Muscle of arm (tissue), 14 donors: ENCODE measurements at places on chromosomes 6 and 20.

DNA sequence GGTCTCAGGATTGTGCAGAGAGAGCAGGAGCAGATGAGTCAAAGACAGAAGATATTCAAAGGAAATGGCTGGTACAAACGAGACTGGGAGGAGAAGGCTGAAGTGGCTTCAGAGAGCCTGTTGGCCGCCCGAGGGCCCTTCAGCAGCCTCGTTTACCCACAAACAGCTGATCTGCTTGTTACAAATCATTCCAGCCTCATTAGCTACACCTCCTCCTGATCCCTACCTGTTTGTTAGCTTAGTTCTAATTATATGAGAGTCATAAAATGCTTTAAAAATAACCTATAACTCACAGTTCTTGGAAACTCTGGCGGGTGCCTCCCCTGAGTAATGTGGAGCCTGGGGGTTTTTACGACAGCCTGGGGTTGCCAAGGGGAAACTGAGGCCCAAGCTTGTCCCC is 12.6 kb downstream of the GLP1R start:
- DNase-seq, result no peak

DNA sequence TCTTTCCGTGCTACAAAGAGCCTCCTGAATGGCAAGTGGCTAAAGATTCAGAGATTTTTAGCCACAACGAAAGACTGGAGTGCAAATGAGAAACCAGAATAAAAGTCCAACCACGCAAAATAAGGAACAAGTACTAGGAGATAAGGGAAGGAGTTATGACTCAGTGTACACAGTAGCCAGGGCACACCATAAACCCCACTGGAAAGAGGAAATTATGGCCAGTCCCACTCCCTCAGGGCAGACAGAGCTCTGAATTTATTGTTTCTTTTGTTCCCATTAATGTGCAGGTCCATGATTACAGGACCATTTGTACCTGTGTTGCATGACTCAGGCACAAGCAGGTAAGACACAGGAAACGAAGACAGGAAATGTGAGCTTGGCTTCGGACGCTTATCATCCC is 150.3 kb upstream of the PREP start:
- no peak for DNase-seq

DNA sequence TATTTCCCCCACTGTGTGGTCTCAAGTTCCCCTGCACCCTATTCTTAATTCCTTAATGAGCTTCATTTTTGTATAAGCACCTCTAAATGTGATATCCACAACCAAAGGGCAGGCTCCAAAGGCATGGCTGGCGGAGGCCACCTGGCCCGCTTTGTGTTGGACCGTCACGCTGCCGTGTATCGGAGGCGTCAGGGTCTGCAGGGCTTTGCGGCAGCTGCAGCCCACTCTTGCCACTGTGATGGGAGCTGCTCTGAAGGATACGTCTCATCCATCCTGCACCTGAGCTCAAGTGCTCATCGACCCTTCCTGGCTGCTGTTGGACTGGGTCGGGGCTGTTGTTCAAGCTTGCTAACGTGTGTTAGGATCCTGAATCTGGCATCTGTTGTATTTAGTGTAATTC is 177.6 kb downstream of the ARID1B start:
- no peak for DNase-seq

DNA sequence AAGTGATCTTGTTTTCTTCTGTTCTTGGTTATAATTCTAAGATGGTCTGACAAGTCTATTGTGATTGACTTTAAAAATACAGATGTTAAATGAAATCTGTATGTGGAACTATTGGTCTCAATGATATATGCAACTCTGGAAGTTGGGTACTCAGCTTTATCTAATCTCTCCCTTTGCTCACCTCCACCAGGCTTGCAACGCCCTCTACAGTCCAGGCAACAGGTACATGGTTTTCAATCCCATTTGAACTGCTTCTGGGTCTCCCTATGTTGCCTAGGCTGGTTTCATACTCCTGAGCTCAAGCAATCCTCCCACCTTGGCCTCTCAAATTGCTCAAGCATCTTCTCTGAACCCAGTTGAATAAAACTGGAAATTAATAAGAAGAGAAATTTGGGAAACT is 25.6 kb upstream of the HLA-DQB1 start:
- DNase-seq, result no peak

- no peak for DNase-seq
These were observed 224.2 kb upstream of the SYNCRIP start for GRCh38 chr6:85866758-85867401.

DNA sequence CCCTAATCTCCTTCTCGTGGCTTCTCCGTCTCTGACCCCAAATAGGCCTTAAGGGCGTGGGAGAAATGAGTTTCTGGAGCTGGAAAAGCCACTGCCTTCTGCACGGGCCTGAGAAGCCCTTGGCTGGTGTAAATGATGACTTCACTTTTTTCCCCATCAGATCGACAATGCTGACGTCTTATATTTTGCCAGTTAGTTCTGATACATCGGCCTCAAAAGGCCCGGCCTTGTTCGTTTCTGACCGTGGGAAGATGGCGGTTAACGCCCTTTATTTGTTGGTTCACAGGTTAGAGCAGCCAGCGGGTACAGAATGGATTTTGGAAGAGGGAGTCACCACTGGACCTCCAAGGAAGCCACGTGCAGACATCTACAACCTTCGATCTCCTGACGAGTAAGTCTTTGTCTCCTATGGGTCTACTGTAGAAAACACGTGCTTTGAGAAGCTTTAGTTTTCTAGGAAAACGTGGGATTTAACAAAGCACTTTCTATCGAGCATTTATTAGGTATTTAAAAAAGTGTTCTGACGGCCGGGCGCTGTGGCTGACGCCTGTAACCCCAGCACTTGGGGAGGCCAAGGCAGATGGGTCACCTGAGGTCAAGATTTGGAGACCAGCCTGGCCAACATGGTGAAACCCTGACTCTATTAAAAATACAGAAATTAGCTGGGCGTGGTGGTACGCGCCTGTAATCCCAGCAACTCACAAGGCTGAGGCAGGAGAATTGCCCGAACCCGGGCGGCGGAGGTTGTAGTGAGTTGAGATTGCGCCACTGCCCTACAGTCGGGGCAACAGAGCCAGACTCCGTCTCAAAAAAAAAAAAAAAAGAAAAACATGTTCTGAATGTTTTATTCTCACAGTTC is 1.2 kb upstream of the ZNFX1 start:
- no peak for DNase-seq

DNA sequence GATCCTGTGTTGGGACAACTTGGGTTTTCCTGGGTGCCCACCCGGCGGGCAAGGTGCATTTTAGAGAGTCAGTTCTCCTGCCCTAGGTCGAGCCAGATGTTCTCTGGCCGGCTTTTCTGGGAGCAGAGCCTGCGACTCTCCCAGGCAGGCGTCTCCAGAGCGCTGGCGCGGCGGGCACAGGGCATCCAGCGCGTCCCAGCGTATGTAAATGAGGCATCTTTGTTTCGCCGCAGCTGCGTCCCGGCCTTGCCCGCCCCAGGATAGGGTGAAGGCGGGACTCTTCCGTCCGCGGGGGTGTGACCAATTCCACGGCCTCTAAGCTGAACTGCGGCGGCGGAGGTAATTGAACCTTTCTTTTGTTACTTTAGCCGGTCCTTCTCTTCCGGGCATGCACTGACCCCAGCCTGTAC is 9.1 kb downstream of the GRIK2 start:
- DNase-seq, result no peak

- no peak for DNase-seq
These were observed 10.2 kb upstream of the TGM3 start for GRCh38 chr20:2285613-2286012.

DNA sequence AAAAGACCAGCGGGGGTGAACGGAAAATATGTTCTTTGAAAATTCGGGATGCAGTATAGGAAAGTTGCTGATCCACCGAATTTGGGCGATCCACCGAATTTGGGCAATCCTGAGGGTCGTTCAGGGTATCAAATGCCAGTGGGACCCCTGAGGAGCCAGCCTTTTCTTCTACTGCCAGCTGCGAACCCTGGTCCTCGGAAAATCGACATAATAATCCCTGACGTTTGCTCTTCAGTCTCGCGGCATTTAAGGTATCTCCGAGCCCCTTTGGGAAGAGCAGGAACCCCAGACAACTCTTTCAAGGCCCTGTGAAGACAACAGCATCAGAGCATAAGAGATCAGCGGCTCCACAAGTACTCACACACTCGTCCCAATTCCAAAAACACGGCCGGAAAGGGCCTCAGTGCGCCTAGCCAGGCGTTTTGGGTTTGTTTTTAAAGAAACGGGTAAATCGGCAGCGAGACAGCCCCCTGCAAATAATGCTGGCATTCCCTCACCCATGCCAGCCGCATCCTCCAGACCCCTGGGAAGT is 1.0 kb downstream of the SIM1 start:
- DNase-seq, result no peak

DNA sequence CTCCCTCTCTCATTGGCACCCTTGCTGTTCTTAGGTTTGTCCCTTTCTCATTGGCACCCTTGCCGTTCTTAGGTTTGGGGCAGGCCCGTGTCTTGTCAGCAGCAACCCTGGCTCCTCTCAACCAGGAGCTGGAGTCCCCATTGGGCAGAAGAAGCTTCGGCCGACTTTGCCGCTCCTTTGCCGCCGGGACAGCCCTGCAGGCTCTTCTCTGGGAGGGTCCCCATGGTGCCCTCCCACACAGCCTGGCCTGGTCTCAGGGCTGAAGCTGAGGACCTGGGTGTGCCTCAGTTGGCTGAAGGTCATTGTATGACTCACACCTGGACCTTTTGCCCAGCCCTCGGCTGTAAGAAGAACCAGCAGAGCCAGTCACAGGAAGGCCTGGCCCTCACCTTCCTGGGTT is 59.6 kb downstream of the PPP1R14C start:
- no peak for DNase-seq

DNA sequence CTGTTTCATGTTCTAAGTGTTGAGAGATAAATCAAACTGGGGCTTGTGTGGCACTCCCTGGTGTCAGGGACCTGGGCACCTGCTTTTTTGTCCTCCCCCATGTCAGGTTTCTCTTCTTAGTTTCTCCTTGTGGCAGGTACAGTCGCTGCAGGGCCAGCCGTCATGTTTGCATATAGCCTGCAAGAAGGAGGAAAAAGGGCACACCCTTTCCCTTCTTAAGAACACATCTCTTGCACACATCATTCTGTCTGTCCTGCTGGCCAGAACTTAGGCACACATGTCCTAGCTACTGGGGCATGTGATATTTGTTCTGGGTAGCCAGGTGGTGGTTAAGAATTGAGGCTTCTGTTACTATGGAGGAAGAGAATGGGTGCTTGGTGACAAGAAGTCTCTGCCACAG is 27.9 kb downstream of the CDC5L start:
- DNase-seq, result no peak

GRCh38 chr6:167300902-167301777 is 10.0 kb downstream of the UNC93A start:
- no peak for DNase-seq

GRCh38 chr6:110875548-110876169 is 1.1 kb downstream of the AMD1 start:
- DNase-seq, result peak; percentile 33

DNA sequence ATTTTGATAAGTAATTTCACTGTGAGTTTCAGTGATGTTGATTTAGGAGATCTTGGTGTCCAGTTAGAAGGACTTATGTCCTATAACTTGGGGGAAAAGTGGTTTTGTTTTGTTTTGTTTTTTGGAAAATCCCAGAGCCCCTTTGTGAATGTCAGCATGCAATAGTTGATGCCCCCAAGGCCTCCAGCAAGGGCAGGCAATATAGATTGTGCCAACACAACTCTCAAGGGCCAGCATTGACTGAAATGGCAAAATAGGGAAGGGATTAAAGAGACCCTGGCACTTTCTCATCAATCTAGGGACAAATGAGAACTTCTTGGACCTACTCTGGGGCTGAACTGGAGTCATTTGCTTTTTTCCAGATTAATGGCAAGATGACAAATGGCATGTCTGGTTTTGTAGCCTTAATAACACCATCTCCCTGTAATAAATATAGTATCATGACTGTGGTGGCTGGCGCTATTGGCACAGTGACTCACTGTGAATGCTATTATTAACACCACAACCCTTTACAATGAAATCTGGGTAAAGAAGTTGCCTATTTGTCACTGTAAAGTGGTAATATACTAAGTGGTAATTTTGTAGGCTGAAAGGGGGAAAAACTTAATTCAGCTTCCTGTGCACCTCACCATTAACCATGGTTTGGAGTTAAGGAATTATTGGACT is 51.8 kb downstream of the ABRACL start:
- no peak for DNase-seq

DNA sequence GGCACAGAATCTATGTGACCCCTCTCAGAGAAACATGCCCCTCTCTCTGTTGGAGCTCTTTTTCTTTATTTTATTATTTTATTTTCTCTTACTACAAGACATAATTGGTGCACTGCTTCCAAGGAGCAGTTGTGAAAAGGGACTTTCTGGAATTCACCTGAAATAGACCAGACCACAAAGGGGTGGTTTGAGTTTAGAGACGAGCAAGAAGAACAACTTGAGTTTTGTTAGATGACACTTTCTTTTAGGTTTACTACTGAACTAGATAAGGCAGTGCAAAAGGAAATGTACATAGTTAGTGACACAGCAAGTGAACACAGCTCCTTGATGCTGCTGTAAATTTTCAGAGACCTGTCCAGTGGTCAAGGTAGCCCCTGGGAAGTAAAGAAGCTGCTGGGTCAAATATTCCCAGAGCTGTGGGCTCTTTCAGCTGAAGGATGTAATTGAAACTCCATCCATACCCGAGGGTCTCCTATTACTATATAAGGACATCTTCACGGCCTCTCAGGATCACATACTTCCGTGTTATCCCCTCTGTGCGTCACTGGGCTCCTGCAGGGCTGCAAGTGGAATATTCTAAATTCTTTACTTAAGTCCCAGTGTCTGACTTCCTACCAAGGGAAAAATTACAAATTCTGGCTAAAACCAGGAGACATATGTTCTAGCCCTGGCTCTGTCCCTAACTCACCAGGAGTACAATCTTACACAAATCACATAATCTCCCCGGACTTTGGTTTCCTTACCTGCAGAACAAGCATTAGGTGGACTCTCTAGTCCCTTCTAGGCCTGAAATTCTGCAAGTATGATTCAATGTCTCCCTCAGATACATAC is 69.1 kb upstream of the ADTRP start:
- DNase-seq, result no peak

- DNase-seq, result no peak
These were observed 128.8 kb upstream of the CD93 start for GRCh38 chr20:23214903-23215302.

DNA sequence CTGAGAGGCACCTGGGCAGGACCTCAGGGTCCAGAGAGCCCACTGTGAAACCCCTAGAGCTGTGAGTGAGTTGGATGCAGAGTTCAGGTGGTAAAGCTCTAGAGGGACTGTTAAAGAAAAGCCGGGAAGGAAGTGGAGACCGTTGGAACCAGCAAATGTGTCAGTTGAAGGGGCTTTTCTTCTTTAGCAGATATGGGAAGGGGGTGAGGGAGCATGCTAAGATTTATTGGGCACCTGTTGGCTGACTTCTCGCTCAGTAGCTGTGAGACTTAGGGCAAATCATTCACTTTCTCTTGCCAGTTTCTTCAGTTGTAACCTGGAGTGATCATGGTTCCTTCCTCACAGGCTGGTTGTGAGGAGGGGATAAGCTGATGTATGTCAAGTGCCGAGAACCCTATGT is 287.7 kb downstream of the DHX35 start:
- no peak for DNase-seq
